ENCODE measurements at places on chromosomes 7 and 10.

DNA sequence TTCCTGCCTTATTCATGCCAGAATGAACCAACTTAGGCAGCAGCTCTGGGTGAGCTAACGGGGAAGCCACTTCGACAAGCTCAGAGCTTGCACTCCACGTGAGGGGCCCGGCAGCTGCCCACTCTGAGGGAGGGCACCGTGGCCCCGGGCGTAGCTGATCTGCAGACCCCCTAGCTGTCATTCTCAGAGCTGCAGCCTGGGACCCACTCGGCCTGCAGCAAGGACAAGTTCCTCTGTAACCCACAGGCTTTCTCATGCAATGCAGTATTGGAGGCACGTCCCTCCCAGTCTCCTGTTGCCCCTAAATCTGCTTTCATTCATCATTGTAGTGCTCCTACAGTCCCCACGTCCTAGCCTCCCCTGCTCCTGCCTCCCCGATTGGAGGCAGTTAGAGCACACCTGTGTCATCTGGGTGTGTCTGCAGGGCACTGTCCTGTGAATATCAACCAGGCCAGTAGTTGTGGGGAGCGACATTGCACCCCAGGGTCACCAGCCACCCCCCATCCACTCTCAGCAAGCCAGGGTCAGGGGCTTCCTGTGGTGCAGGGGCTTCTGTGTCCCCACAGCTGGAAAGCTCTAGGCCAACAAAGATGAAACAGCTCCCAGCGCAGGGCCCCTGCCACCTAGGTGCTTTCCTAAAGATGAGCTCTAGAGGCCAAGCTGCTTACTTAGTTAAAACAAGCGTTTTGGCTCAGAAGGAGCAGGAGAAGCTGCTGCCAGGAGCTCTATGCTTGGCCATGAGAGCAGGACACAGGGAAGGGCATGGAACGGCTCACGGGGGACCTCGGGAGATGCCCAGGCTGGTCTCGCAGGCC lies 333.6 kb downstream of the ADARB2 start:
- DNase-seq = peak; percentile 13

GRCh38 chr10:77965294-77965693 lies 38.7 kb upstream of the DLG5 start:
- no peak for DNase-seq

DNA sequence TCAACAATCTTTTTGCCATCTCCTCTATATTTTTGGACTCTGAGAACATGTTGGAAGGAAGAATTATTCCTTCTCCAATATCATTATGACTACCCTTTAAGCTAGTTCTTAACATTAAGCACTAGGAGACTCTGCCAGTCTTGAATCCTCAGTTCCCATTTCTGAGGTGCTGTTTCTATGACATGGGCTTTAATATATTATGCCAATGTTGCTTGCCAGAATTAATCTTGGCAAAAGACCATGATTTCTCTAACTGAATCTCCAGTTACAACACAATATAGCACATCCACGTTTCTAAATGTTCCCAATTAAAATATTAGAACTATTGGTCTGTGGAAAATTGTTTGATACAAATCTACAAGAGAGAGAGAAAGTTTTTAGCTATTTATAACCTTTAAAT lies 250.0 kb downstream of the HGF start:
- no peak for DNase-seq

DNA sequence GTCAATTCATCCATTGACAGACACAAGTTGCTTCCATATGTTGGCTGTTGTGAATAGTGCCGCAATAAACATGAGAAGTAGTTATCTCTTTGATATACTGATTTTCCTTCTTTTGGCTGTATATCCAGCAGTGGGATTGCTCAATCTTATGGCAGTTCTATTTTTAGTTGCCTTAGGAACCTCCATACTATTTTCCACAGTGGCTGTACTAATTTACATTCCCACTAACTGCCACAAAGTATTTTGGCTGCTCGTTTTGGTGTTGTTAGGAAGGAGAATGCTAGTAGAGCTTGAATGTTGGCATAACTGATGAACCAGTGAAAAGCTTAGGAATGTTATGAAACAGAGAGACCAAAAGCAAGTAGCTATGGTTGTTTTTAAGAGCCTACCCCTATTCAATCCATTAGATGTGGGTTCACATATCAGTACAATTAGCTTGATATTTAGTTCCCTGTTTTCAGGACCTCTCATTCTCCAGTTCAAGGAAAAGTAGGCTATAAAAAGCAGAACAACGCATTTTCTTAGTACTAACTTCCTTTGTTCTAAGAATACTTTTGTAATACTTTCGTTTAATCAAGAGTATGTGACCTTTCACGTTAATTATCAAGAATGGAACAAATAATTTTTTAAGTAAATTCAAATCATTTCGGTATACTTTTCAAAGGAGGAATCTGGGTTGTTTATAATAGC lies 100.3 kb downstream of the FAS start:
- no peak for DNase-seq

- no peak for DNase-seq
Observed at GRCh38 chr10:1631282-1631681, 106.0 kb downstream of the ADARB2 start.

DNA sequence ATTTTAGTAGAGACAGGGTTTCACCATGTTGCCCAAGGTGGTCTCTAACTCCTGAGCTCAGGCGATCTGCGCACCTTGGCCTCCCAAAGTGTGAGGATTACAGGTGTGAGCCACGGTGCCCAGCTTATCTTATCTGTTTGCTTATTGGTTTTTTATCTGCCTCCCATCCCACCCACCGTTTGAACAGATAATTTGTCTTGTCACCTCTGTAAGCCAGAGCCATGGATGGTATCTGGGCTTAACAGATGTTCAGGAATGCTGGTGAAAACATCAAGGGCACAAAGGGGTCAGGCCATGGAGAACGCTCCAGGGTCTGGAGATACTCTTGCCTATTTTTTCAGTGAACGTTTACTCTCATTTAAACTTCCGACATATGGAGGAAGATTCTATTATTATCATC lies 12.0 kb upstream of the NDST2 start:
- DNase-seq = no peak

DNA sequence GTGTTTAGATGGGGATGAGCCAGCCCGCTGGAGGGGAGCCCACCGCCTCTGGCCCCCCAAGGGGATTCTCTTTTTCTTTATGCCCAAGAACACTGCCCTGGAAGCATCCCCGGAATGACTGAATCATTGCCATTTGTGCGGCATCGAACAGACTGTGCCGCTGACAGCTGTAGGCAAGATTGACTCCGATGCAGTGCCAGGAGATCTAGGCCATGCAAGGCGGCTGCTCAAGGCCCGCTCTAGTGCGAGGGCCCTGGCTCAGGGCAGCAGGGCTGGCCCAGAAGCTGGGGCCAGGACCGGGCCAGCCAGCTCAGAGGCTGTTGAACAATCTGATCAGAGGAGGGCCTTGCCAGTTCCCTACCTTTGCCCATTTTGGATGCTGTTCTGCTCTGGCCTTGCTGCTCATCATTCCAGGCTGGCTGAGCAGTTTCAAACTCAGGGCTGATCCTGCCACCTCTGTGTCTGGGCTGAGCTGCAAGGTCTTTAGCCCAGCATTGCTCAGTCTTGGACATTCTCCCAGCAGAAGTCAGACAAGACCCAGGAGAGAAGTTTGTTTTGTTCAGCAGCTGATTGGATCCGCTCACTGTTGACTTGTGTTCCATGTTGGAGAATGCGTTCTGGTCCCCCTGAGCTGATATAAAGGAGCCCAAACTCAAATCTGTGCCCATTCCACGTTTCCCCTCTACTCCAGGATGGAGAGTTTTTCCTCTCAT lies 485.3 kb upstream of the GALNT17 start:
- DNase-seq = no peak

- DNase-seq = no peak
Observed at GRCh38 chr10:36506697-36507496, 618.5 kb upstream of the ANKRD30A start.

DNA sequence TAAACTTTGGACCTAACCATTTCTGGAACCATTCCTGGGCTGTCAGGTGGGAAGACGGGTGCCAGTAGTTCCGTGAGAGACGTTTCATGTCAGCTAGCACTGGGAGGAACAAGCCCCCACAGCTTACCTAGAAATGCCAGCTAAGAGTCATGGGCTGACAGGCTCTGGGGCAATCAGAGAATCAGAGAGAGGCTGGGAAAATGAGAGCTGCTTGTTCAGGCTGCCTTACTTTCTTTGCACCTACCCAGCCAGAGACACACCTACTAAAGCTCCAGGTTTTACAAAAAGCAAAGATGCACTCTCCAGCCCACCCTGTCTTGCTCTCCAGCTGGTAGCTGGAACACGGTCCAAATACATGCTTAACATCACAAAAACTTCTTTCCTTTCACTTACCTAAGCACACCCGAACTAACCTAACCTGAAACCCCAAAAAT lies 688 bp downstream of the PTN start:
- DNase-seq = no peak

DNA sequence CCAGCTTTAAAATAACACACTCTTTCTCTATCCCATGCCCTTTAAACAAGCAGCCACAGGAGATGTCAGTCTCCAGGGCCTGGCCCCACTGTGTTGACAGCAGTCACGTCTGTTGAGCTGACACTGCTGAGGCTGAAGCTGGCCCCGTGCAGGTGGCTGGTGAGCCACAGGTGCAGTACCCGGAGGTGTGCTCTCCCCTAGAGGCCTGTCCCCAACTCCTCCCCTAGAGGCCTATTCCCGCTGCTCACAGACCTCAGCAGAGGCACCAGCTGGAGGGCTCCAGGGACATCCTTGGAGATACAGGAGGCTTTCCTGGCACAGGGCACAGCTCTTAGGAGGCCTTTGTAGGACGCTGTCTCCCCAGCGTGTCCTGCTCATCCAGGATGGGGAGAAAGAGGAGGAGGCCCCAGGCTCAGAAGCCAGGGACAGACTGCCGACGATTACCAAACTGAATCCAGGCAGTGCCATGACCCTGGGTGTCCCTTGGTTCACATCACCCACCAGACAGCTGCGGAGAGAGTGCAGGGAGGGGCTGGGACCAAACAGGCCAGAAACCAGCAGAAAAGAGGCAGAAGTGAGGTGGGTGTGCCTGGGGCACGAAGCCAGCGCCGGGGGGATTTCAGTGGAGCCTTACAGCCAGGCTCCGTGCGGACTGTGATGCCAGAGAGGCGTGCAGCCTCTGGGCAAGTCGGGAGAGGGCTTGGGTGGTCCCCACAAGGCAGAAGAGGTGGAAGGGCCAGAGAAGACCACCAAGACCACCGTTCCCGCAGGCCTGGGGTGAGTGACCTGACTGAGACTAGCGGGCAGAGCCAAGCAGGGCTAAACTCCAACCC lies 18.5 kb upstream of the TTYH3 start:
- DNase-seq = peak; percentile 76

GRCh38 chr7:151207315-151207714 lies 3.0 kb downstream of the H2BK1 start:
- no peak for DNase-seq

GRCh38 chr7:129609666-129610065 lies 1.9 kb upstream of the NRF1 start:
- DNase-seq = no peak

GRCh38 chr7:87628780-87629569 lies 777 bp downstream of the RUNDC3B start:
- no peak for DNase-seq

- DNase-seq = no peak
Observed at GRCh38 chr10:90930971-90931871, 10.3 kb upstream of the ANKRD1 start.

DNA sequence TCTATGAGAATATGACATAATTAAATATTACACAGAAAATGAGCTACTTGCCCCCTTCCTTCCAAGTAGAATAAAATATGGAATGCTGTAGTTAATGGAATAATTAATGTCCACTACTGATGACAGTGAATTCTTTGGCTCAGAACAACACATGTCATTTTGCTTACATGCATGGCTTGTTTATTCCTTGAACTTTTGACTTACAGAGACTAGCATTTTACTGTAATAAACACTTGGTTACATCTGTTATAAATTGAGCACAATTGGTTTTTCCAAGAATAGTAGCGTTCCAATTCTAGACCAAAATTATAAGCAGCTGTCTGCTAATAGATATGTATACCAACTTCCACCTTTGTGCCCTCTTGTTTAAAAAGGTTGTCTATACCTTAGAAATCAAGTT lies 286.7 kb downstream of the OTUD1 start:
- no peak for DNase-seq

- no peak for DNase-seq
Observed at GRCh38 chr7:129765352-129765751, 153.8 kb downstream of the NRF1 start.

- no peak for DNase-seq
Observed at GRCh38 chr10:77840636-77841035, 85.9 kb downstream of the DLG5 start.

- no peak for DNase-seq
Observed at GRCh38 chr10:122521011-122521410, 39.5 kb upstream of the DMBT1 start.

DNA sequence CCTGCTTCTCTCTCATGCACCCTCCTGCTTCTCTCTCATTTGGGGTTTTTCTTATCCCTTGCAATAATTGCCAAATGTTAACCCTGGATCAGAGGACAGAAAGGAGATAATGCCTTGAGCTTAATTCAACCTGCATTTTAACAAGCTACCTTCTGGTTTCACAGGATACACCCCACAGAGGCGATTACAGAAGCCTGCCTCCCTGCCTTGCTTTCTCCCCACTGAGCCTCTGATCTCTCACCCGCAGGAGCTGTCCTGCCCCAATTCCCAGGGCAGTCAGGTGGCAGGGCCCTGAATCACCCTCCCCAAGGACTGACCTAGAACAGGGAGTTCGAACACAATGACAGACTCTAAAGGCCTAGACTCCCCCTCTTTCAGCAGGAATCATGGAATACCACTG lies 959.5 kb downstream of the GRID1 start:
- DNase-seq = no peak

DNA sequence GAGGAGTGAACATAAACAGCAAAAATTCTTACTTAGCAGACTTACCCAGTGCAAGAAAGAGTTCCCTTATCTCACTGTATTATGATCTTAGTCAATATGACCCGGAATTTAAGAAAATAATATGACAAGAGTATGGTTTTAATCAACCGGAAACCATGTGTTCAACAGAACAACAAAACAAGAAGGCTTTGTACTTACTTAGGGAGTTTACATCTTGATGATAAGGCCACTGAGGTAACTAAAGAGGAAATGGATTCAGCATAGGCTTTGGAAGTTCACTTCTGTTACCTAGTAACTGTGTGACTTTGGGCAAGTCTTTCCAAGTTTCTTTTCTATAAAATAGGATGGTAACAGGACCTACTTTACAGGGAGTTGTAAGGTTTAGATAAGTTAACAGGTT lies 7.4 kb upstream of the FAS start:
- no peak for DNase-seq

DNA sequence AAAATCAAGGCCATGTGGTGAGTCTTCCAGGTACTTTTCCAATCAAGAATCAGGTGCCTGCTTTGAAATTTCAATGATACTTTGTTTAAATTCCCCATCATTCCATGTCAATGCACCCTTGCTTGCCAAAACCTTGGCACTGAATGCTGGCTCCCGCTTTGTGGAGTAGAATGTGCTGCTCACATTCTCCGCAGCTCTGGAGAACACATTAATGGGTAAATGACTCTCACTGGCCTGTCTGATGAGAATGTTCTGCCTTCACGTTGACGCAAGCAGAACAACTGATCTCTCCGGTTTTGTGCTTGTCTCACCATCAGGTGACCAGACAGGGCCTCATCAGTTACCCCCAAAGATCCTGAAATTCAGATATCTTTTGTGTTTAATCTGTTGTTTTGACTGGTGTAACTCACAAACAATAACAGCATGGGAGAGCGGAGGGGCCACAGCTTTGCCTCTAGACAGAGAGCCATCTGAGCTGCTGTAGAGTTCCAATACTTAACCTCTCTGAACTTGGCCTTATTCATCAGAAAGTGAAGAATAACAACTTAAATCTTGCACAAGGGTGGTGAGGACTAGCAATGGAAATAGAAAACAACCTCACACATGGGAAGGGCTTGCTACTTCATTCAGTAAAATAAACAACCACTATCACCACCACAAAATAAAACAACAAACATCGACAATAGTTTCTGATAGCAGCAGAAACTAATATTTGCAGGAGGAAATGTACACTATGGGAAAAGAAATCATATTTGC lies 276.9 kb upstream of the IGFBP3 start:
- DNase-seq = no peak
